ENCODE measurements at places on chromosomes 16 and 17.
A peak's percentile ranks its signal among the peaks of the same experiment; 100 is the strongest.

DNA sequence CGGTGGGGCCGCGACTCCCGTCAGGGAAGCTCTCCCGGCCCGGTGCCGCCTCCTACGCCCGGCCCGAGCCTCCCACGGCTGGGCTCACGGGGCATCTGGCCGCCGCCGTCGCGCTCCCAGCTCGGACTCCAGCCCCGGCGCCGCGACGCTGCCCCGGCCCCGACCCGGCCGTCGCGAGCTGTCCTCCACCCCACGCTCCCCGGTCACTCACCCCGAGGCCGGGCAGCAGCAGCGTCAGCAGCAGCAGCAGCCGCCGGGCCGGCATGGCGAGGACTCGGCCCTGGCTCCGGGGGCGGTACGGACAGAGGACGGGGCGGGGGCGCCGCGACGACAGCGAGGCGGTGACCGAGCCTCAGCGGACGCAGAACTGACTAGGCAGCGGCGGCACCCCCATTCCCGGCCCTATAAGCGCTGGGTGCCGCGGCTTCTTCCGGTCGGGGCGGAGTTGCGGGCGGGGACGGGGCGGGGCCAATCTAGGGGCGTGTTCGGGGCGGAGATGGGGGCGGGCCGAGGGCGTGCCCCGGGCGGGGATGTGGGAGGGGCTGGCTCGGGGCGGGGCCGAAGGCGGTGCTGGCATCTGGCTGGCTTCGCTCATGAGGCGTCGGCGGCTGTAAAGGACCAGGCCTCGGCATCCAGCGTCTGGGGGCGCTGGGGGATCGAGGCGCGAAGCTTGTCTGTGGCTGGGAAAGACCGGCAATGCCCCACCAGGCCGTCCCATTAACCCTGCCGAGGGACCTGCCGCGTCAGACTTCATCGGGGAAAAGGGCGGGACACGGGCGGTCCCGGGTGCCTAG, at the start of gene ERN1:
Gene ERN1, minus strand, starts transcription at position 380 of the 794 bp plus-strand sequence. Its CDS starts 115 bp downstream, at position 265.
- DNase-seq, result peak; percentile 90

GRCh38 chr16:89918453-89919347, at the start of gene MC1R:
Gene MC1R, plus strand, starts transcription at chr16:89918862. Its CDS starts 397 bp downstream, at chr16:89919259.
- DNase-seq, result no peak

DNA sequence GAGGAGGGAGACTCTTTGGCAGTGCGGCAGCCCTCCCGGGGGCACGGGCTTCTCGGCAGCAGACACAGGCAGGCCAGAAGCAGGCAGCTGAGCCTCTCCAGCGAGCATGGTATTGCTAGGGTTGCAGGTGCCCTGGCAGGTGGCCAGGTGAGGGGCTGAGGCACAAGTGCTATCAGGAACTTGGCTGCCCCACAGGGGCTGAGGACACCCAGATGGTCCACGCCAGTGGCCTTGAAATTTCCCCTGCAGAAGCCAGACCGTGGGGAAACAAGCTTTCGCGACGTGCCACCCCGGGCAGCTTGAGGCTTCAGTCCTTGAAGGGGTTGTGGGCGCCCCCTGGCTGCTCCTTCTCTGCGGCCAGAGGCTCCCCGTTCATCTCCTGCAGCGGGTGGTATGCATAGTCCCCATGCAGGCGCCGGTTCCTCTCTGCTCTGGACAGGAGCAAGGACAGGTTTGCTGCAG, 8.5 kb downstream of the NAGPA start:
- no peak for DNase-seq

DNA sequence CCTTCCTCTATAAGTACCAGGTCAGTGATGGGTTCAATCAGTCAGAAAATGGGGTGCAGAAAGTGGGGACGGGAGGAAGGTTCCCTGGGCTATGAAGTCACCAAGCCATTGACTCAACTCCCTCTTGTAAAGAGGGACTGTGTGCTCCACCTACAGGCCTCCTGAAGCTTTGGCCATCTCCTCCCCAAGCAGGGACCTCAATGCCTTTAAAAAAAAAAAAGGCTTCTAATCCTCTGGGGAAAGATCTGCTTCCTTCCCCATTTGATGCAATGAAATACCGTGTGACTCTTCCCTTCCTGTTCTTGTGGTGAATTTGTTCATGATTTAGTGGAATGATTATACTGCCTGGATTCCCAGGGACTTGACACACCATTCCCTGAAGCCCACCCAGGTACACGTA, 30.8 kb downstream of the VWA3A start:
- no peak for DNase-seq

DNA sequence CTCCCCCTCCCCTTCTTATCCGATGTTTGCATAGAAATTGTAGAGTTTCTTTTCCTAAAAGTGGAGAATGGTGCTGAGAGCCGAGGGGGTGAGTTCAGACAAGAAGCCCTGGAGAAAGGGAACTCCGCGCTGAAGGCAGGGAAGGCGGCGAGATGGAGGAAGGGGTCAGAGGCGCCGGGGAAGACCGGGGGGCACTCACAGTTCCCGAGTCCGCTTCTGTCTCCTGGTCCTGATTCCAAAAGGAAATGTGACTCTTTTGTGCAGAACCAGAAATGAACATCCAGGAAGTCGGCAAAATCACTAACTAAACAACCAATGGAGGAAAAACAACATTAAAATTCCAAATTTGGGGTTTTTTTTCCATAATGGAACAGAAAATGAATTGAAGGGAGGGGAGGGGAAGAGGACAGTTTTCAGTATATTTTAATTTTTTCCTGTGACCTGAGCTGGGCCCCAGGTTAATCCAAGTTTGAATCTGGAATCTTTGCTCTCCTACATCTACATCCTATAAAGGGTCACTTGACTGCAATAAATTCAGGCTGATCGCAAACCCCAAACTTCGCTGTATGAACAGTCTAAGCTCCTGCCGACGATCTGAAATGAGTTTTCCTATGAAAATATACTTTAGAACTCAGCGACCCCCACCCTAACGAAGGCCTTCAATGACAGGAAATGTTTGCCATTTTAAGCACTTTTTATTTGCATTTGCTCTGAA, 252.3 kb downstream of the C16orf95 start:
- no peak for DNase-seq

DNA sequence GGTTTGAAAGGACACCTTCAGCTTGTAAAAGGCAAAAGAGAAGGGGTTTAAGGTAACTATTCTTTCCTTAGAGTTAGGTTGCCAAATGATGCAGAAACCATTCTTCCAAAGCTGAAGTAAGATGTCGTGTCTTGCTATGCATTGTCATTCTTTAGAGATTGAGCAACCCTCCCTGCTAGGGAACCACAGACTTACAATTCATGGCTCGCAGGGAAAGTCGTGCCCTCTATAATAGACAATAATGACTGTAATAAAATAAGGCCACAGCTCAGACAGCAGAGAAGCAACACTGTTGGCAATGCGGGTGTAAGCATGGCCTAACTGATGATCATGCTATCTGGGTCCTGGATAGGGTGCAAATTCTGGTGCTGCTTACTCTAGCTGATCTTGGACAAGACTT, 129.6 kb upstream of the CDH13 start:
- DNase-seq, result no peak

- peak; percentile 15 for DNase-seq
These were observed 146.4 kb upstream of the CHMP6 start for GRCh38 chr17:80845069-80845862.

GRCh38 chr17:44203731-44204440, 4.2 kb upstream of the ATXN7L3 start:
- DNase-seq, result peak; percentile 54

GRCh38 chr16:89921131-89921701, 1.9 kb upstream of the TUBB3 start:
- no peak for DNase-seq

DNA sequence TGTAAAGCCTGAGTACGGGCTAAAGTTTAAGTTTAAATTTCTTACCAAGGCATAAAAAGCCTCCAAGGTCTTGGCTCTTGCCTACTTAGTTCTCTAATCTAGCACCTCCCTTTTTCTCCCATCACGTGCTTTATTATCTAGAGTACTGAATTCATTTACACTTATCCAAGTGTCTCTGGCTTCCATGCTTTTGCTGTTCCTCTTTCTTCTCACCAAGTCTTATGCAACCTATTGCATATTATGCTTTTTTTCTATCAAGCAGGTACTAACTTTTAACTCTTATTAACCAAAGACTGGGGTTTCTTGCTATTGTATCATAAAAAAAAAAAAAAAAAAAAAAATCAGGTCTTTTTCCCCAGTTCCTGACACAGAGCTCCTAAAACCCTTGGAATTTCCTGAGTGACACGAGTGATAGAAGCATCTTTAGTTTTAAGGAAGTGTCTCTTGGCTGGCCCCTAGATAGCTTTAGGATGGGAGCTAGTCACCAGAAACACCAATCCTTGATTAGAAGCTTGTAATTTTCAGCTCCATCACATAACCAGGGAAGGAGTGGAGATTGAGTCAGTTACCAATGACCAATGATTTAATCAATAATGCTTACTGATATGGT, 44.9 kb downstream of the SSH2 start:
- DNase-seq, result no peak

- DNase-seq, result no peak
These were observed 562.2 kb upstream of the ZFHX3 start for GRCh38 chr16:73610160-73610559.

GRCh38 chr17:74340470-74341023, 14.5 kb downstream of the KIF19 start:
- DNase-seq, result no peak

DNA sequence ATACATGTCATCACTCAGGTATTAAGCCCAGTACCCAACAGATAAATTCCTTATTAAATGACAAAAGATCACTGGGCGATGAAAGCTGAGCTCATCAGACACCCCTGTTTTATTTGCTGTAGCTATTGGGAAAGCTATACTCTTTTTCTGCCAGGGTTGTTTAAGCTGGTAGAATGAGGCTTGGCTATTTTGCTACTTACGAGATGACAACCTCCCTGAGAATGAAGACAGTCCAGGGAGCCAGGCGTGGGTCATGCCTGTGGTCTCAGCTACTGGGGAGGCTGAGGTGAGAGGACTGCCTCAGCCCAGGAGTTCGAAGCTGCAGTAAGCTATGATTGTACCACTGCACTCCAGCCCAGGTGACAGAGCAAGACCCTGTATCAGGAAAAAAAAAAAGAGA, 4.3 kb upstream of the SH2B1 start:
- no peak for DNase-seq

- DNase-seq, result no peak
These were observed 2.8 kb downstream of the TMC8 start for GRCh38 chr17:78133179-78133951.

- DNase-seq, result no peak
These were observed 78.5 kb downstream of the WWOX start for GRCh38 chr16:78177987-78178386.

- DNase-seq, result no peak
These were observed 36.7 kb downstream of the ARHGAP17 start for GRCh38 chr16:24978370-24978914.

- DNase-seq, result no peak
These were observed 65.5 kb upstream of the CREBBP start for GRCh38 chr16:3945751-3946603.

DNA sequence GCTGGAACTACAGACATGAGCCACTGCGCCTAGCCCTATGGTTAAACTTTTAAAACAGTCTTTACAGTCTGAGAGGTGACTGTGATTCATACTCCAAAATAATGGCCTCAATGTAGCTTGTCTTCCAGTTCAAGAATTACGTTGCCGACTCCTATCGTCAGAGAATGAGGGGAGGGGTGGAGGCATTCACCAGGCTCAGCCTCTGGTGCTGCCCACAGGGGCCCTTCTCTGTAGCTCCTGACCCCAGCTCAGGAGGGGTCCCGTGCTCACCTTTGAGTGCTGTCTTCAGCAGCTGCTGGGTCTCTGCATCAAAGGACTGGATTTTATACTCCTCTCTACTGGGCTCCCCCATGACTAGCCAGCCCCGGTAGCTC, 1.2 kb downstream of the MIF4GD start:
- no peak for DNase-seq

GRCh38 chr16:66834746-66835145, 4.0 kb upstream of the NAE1 start:
- no peak for DNase-seq

GRCh38 chr16:58286280-58286679, 8.5 kb downstream of the PRSS54 start:
- DNase-seq, result no peak

- no peak for DNase-seq
These were observed 5.1 kb downstream of the PRSS22 start for GRCh38 chr16:2852731-2853507.

GRCh38 chr17:19753051-19753509, 5.0 kb upstream of the ALDH3A1 start:
- DNase-seq, result peak; percentile 68

GRCh38 chr17:27778183-27778582, 22.1 kb downstream of the NOS2 start:
- no peak for DNase-seq

DNA sequence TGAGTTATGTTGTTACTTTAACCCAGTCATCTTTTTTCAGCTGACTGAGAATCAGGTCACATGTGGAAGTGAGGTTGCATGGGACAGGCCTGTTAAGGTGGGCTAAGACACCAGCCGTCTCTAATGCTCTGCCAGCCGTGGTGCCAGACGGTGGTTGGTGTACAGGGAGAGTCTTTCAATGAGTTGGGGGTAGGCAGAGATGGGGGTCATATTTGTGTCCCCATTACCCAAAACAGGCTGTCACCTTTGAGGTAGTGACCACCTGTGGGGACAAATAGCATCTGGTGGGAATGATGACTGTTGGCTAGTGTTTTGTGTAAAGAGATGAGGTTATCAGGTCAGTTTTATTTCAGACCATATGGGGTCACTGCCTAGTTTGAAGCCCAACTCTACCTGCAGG, 1.8 kb downstream of the RPL38 start:
- DNase-seq, result no peak

- no peak for DNase-seq
These were observed 272.4 kb upstream of the CDH11 start for GRCh38 chr16:65394281-65394680.

DNA sequence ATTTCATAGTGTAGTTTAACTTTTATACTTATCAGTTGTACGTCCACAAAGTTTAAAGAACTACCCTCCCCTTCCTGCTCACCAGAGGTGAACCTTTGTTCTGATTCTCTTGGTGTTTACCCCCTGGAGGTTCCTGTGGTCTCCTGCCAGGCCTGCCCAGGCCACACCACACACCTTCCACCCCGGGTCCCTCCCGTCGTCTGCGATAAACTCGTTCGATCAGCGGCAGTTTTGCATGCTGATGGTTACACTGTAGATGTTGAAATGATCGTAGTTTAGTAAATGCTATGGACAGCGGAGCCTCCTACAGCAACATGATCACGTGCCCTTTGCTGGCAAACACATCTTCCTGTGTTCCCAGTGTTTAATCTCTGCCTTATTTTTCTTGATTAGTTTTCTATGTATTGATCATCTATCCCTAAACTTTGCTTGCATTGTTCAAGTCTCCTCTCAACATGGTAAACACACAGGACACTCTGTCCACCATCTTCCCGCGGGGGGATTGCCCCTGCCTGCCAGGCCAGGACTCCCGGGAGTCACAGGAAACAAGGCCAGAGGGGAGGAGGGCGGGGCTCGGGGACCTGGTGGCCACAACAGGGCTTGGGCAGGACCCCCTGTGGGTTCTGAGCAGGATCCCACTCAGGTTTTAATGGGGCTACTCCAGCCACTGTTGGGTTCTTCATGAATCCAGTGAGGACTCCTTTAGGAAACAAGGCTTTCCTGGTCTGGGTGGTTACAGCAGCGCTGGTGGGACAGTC, 2.8 kb upstream of the ACSF3 start:
- no peak for DNase-seq

DNA sequence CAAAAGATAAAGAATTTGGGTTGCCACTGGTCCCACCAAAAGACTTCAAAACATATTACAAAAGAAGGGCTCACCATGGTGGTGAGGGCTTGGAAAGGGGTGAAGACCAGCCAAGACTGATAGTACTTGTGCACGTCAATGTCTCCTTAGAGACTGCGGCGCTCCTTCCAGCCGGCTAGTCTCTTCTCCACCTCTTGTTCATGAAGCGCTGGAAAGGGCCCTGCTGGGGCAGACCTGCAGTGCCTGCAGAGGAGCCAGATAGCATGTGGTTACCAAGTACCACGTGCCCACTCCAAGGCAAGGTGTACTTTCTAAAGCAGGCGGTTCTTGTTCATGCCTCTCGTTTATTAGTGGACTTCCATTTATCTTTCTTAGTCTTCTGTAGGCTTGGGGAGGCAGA, 92.7 kb upstream of the FAM20A start:
- DNase-seq, result no peak
